ENCODE measurements at places on chromosomes 16 and 17. TPM values are rescaled to one million over a fixed set of nuclear protein-coding genes. Genes with fewer than 3 reads are reported as not detected.

DNA sequence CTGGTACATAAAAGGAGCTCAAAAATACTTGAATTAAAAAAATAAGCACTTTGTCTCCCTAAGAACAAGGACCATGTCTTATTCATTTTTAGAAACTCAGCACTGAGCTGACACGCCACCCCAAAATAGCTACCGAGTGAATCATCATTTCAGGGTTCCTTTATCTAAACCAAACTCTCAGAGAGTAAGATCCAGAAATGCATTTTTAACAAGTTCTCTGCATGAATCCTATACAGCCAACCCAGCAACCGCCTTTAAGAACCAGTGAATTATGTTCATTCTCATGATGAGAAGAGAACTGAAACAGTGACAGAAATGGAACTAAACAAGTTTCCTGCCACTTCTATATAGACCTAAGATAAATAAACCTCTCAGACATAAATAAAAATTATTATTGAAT lies 8.7 kb downstream of the C16orf87 start:
- no peak for DNase-seq

- DNase-seq = no peak
Observed at GRCh38 chr17:5672815-5673430, 88.6 kb upstream of the NLRP1 start.

The TRPV3 gene
- total RNA-seq = not detected

DNA sequence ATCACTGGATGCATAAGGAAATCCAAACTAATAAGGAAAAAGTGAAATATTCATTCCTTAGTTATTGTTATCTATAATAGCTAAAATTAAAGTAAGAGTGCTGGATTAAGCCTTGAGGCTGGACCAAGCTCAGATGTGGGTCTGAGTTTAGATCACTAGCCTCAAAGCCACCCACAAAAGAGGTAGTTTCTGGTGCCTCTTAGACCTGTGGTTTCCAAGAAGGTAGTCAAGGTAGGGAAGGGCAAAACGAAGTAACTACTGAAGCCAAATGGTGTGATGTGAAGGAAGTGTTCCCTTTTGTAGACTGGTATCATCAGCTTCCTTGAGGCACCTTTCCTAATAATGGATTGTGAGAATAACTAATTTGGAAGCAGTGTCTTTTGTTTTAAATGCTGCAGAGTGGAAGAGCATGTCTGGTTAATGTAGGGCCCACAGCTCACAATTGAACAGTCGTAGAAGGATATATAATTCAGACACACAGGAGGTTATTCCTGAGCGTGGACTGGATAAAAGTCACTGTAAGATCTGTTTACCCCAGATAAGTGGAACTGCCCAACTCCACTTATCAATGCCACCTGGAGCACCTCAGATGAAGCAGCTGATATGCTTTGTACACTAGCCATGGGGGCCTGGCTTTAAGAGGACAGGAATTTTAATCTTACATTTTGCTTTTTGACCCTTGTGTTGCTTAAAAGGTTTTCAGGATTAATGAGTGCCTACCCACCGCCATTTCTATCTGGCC lies 31.7 kb upstream of the LCMT1 start:
- DNase-seq = no peak

The EPOP gene
- 0.40 TPM for total RNA-seq

The IRF8 gene
- total RNA-seq = 2.2 TPM

DNA sequence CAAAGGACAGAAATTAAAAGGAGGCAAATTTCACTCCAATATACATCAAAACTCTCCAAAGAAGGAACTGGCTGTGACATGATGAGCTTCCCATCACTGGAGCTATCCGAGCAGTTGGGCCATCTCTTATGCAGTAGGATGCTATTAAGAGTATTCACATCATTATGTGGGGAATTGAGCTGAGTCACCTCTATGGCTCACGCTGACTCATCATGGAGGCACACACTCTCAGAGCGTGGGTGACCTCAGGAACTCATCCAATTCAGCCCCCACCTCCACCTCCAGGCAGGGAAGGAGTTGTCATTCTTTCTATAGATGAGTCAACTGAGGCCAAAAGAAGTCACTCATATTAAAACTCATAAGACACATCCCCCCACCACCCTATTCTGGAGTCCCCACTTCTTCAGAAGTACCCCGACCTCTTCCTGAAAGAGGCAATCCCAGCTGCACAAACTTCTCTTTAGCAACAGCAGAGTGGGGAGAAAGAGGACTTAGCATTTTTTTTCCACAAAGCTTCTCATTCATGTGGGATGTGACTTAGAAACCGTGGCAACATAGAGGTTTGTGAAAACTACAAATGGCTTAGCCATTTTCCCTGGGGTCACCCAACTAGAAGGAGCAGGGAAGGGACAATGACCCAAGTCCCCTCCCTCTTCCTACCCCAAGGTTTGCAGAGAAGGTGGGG lies 32.5 kb downstream of the ABCC12 start:
- peak; percentile 23 for DNase-seq

Data from lung microvascular endothelial cell (primary cell).